ENCODE measurements at places on chromosomes 1 and 21.

- no peak for DNase-seq
Measured at GRCh38 chr1:81505831-81506230, 294.9 kb upstream of the ADGRL2 start.

DNA sequence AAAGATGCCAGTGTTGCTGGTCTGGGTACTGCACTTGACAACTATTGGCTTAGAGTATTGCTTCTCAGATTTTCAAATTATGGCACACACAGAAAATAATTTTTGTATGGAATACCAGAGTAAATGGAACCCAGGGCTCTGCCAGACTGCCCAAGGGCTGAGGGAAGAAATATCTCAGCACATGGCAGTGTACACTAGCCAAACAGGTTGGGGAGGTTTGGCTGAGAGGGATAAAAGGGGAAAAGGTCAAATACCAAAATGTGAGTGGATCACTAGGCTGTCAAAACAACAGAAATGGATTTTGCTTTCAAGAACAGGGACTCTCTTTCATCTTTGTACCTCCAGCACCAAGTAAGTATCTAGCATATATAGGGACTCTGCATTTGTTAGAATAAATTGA, 3.0 kb upstream of the RGS8 start:
- DNase-seq, result no peak

- no peak for DNase-seq
Measured at GRCh38 chr1:229554886-229555621, 3.5 kb downstream of the ABCB10 start.

DNA sequence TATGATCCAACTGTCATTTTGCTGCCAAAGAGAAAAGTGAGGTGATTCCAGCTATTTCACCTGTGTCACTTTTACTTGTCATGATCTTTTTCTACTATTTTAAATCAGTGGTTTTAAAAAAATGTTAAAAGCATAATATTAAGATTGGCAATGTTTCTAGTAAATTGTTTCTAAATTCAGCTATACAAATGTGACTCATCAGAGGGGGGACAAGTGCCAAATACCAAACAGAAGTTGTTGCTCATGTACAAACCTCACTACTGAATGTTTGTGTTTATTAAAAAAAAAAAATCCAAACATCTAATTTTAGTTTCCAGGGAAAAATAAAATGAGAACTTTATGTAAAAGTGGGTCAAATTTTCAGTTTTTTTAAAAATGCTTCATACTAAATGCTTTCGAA, 346.2 kb upstream of the SNX7 start:
- peak; percentile 20 for DNase-seq

GRCh38 chr1:25757151-25757845, 42.7 kb upstream of the SELENON start:
- no peak for DNase-seq
